H9 (cell line): ENCODE measurements at places on chromosomes 5 and 9. TPM values are rescaled to one million over a fixed set of nuclear protein-coding genes. Genes with fewer than 3 reads are reported as not detected.
A peak's percentile ranks its signal among the peaks of the same experiment; 100 is the strongest.

CCL28 gene
- total RNA-seq, result not detected in 2 replicates

DCTN3 gene
- 35.2 and 40.0 TPM in 2 replicates for total RNA-seq

DNA sequence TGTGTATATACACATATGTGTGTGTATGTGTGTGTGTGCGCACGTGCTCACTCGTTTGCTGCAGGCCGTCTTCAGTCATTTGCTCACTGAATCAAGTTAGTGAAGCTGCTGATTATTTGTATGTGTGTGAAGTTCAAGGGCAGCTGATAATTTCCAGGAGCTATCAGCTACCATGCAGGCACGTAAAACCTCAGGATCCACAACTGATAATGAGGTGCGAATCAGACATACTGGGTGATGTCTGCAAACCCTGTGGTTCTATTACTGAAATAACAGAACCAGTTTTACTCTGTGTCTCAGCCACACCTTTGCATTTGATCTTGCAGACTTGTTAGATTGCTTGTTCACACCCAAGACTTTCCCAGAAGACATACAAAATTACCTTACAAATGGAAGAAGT is 257.6 kb downstream of the TAF11L14 start:
- no peaks in the 10 kb centered on the region for H3K36me3 ChIP-seq
- no peak overlapping the region for H3K27ac ChIP-seq
- H3K27me3 ChIP-seq, result no peaks in the 10 kb centered on the region
- no peak for DNase-seq

- no peak overlapping the region for H3K27ac ChIP-seq
- DNase-seq, result peak; percentile 53
- peak overlapping the region; percentile 86 for H3K4me3 ChIP-seq
- peaks cover 39% of the 10 kb centered on the region for H3K27me3 ChIP-seq
These were observed 597.9 kb upstream of the SGCD start for GRCh38 chr5:155728857-155729683.

DNA sequence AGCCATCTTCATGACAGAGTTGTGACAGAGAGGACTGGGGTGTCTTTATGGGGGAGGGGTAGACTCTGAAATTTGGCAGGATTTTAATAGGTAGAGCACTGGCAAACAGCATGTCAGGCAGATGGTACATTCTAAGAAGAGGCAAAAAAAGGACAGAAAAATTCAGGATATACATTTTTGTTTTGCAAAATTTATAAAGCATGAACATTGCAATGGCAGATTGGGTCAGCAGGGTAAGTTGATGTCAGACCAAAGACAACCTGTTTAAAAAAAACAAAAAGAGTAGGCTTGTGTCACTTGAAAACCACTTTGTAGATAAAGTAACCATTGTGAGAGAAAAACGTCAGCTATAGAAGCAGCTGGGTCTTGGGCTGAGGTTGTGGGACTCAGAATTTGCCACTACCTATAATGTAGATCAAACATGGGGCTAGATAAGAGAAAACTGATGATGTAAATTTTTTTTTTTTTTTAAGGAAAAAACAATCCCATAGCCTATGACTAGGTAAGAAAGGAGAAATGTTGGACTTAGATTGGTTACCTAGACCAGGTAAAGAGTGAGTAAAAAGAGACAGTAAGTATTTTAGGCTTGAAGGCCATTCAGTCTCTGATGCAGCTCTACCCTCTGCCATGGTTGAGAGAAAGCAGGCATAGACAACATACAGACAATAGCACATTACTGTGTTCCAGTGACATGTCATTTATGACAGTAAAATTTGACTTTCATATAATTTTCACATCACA is 8.3 kb downstream of the CAMK4 start:
- no peak overlapping the region for H3K27ac ChIP-seq
- H3K36me3 ChIP-seq, result no peaks in the 10 kb centered on the region
- H3K4me1 ChIP-seq, result no peaks in the 10 kb centered on the region
- H3K27me3 ChIP-seq, result no peaks in the 10 kb centered on the region
- DNase-seq, result no peak

PCDHB16 gene
- 6.5 and 8.0 TPM in 2 replicates for total RNA-seq

DNA sequence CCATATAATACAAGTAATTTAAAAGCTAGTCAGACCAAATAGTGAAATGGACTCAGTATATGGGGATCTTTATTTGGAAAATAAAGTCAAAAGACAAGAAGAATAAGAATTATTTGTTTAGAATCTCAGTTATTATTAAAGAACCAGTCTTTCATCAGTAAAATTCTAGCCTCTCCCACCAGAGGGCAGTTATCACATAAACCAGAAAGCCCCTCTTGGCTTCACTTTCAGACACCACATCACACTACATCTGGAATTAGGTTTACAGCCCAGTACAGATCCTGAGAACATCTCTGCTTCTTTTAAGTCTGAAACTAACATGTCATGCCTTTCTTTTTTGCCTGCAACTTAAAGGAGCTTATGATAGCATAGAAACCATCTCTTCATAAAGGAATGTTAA is 12.2 kb upstream of the HSPB3 start:
- DNase-seq, result no peak
- H3K27me3 ChIP-seq, result no peaks in the 10 kb centered on the region
- no peak overlapping the region for H3K4me3 ChIP-seq
- H3K27ac ChIP-seq, result no peak overlapping the region

DNA sequence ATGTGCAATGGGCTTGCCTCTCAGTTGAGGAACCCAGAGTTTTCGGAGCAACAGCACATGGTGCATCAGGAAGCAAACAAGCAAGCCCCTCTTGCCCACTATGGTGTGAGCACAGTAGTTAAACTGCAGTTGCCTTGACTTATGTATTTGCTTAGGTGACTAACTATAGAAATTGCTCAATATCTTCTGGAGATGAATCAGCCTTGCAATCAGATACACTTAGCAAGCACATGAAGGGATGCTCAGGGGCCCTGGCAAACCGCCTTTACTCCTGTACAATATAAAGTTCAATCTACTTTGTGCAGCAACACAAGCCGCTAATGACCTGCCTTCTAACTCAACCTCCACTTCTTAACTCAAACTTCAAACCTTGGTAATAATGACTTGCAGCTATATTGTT is 581.7 kb upstream of the RIOK2 start:
- H3K4me3 ChIP-seq, result no peak overlapping the region
- no peaks in the 10 kb centered on the region for H3K27me3 ChIP-seq
- H3K27ac ChIP-seq, result no peak overlapping the region
- no peaks in the 10 kb centered on the region for H3K36me3 ChIP-seq
- no peak for DNase-seq
- no peaks in the 10 kb centered on the region for H3K4me1 ChIP-seq

MYMK gene
- not detected in 2 replicates for total RNA-seq

DNA sequence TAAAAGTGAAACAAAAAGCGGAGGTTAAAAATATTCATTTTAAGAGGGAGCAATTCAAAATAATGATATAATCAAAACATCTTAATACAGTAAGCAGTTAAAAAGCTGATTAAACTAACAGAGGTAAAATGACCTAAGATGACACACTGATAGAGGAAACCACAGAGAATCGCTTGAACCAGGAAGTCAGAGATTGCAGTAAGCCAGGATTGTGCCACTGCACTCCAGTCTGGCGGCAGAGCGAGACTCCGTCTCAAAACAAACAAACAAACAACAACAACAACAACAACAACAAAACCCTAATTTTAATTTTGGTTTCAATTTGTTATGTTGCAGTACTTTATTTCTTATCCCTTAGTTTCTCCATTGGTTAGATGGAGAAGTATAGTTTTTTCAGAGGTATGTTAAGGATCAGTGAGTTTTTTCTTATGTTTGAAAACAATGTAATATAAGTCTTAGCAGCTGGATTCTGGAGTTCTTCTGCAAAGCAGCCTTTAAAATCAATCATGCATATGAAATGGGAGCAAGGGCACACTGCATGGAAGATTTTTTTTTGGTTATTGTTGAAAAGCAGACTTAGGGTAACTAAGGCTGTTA is 58.5 kb downstream of the MLANA start:
- no peaks in the 10 kb centered on the region for H3K4me1 ChIP-seq
- H3K27ac ChIP-seq, result no peak overlapping the region
- H3K27me3 ChIP-seq, result no peaks in the 10 kb centered on the region
- DNase-seq, result no peak
- H3K36me3 ChIP-seq, result no peaks in the 10 kb centered on the region
- H3K4me3 ChIP-seq, result no peak overlapping the region

DNA sequence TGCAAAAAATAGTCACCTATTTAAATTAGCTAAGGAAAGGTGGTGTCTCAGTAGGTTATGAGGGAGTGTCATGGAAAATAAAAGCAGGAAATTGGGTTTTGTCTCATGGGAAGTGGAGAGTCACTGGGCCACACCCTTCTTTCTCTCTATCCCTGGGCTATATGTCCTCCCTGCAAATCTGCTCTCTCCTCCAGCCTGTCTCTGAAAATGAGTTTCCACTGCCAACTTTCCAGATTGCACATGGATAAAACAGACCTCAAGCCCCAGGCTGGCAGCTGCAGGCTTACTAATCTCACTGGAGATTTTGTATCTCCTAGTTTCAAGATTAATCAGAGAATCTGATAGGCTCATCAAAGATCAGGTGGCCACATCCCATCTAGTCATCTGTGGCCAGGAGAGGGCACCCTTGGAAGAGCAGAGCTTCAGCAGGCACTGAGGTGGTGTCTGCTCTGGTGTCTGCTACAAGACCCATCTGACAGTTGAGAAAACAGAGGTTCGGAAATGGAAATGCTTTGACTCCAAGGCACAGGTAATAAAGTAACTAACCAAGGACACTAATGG is 178.9 kb downstream of the MSX2 start:
- no peaks in the 10 kb centered on the region; the same call in 1 of the 3 replicates for H3K36me3 ChIP-seq
- H3K4me1 ChIP-seq, result no peaks in the 10 kb centered on the region
- DNase-seq, result peak; percentile 49
- H3K27me3 ChIP-seq, result no peaks in the 10 kb centered on the region

DNA sequence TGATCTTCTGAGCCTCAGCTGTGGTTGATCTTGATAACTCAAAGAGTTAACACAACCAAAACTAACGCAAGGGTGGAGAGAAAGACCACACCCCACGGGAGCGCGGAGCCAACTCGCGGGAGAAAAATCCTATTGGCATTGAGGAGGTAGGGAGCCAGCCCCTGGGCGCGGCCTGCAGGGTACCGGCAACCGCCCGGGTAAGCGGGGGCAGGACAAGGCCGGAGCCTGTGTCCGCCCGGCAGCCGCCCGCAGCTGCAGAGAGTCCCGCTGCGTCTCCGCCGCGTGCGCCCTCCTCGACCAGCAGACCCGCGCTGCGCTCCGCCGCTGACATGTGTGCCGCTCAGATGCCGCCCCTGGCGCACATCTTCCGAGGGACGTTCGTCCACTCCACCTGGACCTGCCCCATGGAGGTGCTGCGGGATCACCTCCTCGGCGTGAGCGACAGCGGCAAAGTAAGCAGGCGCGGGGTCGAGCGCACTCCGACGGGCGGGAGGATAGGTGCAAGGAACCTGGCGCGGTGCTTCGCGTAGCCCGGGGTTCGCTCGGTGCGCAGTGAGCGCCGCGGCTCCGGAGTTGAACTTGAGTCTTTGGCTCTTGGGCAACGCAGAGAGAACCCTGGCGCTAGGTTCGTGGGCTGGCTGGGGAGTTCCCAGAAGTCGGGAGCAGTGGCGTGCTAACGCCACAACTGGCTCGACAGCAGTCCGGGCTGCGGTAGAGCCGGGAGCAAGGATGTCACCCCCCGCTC is at the start of gene GDA:
Gene GDA, plus strand, starts transcription at position 210 of the 745 bp plus-strand sequence. Its CDS starts 120 bp downstream, at position 330.
- no peaks in the 10 kb centered on the region for H3K36me3 ChIP-seq
- peak within 1 kb of the TSS; percentile 41 for H3K4me3 ChIP-seq
- peak; percentile 42 for DNase-seq
- no peaks in the 10 kb centered on the region for H3K4me1 ChIP-seq
- peaks cover 18% of the 10 kb centered on the region; the same call in 1 of the 2 replicates for H3K27me3 ChIP-seq

DNA sequence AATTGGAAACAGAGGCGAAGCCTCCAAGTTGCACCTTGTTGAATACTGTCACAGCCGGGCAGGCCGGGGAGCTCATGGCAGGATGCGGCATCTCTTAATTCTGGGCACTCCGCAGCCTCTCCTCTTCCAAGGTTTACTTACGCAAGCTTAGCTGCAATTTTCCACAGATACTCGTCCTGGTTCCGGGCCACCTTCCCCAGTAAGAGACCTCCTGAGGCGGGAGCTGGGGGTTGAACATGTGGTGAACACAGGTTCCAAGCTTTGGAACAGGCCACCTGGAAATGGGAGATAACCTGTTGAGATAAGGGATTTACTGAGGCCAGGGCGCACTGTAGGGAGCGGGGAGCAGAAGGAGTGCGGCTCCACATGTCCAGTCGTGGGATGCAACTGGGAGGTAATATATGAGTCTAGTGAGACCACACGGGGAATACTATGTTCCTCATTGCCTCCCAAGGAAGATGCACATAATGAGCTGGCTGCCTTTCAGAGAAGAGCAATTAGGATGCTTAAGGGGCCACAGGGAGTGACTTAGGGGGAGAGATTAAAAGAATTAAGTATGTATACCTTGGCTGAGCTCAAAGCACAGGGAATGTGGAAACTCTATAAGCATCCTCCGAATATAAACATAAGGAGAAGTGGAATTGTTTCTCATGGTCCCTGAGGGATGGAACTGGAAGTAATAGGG is 335.2 kb downstream of the CWC27 start:
- peaks cover 8% of the 10 kb centered on the region; the same call in 1 of the 2 replicates for H3K4me1 ChIP-seq
- DNase-seq, result no peak
- no peaks in the 10 kb centered on the region; the same call in 2 of the 3 replicates for H3K36me3 ChIP-seq
- H3K27ac ChIP-seq, result no peak overlapping the region

GRCh38 chr9:88426651-88427050 is 38.4 kb downstream of the SPIN1 start:
- no peak overlapping the region for H3K27ac ChIP-seq
- H3K4me1 ChIP-seq, result peaks cover 5% of the 10 kb centered on the region
- no peak overlapping the region for H3K4me3 ChIP-seq
- no peaks in the 10 kb centered on the region for H3K27me3 ChIP-seq

- 0 out of 2 replicates have a peak, but pooled peaks cover 5% of the 10 kb centered on the region for H3K36me3 ChIP-seq
- no peaks in the 10 kb centered on the region for H3K4me1 ChIP-seq
- H3K4me3 ChIP-seq, result no peak overlapping the region
These were observed 473.7 kb downstream of the ARHGEF28 start for GRCh38 chr5:74099538-74100267.

DNA sequence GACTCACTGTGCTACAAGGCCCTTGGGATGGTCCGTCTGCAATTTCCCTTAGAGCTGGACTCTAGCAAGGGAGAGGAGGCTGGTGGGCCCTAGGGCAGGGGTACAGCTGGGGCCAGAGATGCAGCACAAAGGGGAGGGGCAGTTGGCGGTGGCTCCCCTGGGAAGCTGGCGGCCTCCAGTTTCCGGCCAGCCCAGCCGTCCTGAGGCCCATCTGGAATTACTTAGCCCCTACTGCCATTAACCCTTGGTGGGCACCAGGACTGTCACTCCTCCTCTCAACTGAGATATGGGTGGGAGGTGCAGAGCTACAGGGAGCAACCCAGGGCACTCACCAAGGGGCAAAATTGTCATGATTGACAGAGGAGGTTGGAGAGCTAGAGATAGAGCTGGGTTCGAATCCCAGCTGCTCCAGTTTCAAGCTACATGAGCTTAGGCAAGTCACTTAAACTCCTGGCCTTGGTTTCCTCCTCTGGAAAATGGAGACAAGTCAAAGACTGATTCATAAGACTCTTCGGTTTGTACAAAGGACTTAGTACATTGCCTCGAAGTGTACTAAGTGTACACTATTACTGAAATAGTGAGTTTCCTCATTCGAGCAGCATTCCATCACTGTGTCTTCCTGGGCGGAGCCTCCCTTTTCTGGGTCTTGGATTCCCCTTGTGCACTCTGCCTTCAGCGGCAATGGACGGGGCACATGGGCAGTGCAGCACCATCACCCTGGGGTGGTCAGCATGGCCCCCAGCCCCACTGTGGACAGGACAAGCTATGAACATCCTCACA is 2.7 kb upstream of the PDGFRB start:
- no peak overlapping the region for H3K27ac ChIP-seq
- no peak for DNase-seq
- H3K36me3 ChIP-seq, result no peaks in the 10 kb centered on the region
- no peak overlapping the region for H3K4me3 ChIP-seq
- peaks cover 4% of the 10 kb centered on the region for H3K4me1 ChIP-seq

KCTD16 gene
- 0.09 and 0.11 TPM in 2 replicates for total RNA-seq

SLC46A2 gene
- total RNA-seq, result not detected in 2 replicates

ADAMTS6 gene
- total RNA-seq, result 0.29 and 0.33 TPM in 2 replicates
